ENCODE measurements at places on chromosomes 6 and 20. TPM values are rescaled to one million over a fixed set of nuclear protein-coding genes. Genes with fewer than 3 reads are reported as not detected.

DNA sequence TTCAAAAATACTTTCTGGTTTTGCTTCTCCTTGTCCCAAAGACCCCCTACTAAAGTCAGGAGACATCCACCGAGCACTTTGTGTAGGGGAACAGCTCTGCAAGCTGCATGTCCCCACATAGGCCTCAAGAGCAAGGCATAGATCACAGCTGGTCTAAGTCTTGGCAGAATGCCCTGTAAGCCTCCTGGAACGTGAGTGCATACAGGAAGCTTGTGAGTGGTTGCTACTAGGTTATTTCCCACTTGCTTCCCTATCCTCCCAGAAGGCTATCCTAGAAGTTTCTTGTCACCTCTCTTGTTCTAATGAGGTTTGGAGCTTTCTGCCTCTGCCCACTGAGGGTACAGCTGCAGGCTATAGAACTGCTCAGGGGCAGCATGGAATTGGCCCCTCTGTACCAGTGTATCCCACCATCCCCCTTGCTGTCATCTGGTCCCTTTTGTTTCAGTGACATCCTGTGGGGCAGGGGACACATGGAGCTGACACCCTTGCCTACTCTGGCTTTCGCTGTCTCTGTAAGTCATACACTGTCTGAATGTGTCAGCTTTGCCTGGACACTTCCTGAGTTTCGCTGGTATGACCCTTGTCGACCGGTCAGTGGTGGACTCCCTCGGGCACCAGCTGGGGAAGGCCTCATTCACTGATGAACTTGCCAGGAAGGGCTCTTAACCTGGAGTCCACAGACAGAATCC lies 35.6 kb upstream of the KCNK16 start:
- DNase-seq: peak; percentile 65

The MUC22 gene
- not detected for polyA plus RNA-seq

DNA sequence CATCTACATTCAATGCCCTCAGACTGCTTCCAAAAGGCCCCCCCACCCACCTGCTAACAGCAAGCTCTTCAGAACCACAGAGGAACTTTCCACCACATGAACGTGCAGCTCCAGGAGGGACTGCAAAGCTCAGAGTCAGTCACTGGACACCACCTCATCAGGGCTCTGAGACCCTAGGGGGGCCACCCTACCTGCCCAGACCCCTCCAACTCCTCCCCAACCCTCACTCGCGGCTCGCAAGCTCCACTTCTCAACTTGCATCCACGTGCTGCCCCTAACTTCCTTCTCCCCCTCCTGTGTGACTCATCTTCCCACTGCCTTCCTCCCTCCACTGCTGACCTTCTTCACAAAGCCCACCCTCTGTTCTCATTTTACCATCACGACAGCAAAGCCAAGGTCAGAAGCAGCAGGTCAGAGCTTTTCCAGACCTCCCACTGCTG lies 6.5 kb downstream of the MBOAT1 start:
- no peak for DNase-seq

DNA sequence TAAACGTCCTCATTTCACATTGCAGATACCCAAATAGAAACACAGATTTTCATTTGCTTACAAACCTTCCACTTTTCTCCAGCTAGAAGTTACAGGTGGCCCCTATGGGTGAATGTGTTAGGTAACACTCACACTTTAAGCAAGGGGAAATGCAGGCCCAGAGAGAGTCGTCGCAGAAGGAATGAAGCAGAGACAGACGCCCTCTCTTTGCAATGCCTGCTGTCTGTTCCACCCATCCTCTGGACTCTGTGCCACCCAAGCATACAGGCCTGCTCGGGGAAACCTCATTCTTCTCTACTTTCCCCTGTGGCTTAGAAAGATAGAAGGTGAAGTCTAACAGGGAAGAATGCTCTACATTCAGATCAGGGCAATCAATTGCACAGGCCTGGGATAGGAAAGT lies 57.2 kb downstream of the LRFN2 start:
- no peak for DNase-seq

The BPIFB4 gene
- 0.14 TPM for polyA plus RNA-seq

The SSTR4 gene
- not detected for polyA plus RNA-seq

DNA sequence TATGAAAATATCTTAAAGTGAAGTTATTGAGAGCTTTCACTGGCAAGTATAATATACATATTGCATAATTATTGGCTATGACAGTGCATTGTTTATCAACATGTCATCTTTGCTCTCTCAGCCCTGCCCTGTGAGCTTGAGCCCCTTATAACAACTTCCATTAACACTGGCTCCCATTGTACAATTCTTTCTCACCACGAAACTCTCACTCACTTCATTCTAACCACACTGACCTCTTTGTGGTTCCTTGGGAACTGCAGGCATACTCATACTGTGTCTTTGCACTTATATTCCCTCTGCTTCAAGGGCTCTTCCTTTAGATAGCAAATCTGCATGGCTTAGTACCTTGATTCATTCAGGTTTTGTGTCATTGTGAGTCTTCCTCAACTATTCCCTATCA lies 411.8 kb downstream of the CDKAL1 start:
- no peak for DNase-seq

DNA sequence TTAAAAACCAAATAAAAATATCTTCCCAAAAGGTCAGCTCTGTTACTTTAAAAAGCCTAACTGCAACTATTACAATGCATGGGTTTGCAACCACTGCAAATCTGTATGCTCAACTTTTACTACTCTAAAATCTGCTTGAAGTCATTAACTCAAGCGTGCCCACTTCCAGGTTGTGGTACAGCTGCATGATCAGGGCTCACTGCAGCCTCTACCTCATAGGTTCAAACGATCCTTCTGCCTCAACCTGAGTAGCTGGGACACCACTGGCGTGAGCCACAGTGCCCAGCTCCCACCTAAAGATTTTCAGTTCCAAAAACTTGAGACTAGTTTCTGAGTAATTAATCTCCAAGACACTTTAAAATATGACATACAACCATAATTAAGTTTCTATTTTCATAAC lies 8.2 kb downstream of the DIDO1 start:
- no peak for DNase-seq

The HLA-DMA gene
- polyA plus RNA-seq: 28.3 TPM

GRCh38 chr6:108355120-108355519 lies 60.3 kb downstream of the AFG1L start:
- no peak for DNase-seq

DNA sequence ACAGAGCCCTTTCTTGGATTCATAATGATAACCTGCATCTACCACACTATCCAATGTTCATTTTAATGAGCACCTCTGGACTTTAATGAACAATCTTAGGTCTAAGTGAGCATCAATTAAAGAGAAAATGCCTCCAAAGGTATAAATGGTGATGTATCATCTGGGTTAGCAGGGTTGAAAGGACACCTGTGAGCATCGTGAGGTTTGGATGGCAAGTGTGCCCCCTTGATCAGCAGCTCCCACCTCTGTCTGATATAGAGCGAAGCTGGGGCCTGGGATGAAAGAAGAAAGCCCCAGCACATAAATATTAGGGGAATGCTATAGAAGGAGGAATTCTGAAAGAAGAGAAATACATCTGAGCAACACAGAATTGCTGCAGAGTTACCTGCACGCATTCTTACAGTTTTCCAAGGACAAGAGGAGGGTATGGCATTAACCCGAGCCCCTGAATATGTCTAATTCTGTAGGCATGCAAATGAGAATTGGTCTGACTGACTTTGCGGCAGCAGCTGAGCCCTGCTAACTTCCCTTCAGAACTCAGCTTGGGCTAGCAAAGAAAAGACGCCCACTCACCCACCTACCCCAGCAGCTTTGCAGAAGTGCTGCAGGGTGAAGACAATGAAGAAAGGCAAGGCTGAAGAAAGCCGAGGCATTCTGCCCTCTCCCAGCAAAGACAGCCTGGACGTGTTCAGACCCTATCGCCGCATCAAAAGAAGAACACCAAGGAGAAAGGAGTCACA lies 136.2 kb downstream of the GMPR start:
- no peak for DNase-seq

The HDDC2 gene
- polyA plus RNA-seq: 63.6 TPM

GRCh38 chr6:83183082-83183828 lies 9.8 kb downstream of the PGM3 start:
- DNase-seq: no peak

DNA sequence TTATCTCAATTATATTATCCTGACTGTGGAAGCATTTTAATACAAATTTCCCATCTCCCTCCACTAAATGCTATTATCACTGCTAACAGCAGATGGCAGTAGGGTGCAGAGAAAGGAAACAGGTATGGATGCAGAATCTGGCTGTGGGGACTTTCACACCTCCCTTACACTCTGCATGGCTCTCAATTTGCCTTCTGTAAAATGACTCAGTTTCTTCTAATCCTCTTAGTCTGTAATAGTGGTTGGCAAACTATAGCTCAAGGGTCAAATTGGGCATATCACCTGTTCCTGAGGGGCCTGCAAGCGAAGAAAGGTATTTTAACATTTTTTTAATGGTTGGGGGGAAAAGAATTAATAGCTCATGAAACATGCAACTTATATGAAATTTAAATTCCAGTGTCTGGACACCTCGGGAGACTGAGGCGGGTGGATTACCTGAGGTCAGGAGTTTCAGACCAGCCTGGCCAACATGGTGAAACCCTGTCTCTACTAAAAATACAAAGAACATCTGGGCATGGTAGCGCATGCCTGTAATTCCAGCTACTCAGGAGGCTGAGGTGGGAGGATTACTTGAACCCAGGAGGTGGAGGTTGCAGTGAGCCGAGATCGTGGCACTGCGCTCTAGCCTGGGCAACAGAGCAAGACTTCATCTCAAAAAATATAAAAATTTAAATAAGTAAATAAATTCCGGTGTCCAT lies 83.5 kb downstream of the ZMYND8 start:
- DNase-seq: peak; percentile 82

DNA sequence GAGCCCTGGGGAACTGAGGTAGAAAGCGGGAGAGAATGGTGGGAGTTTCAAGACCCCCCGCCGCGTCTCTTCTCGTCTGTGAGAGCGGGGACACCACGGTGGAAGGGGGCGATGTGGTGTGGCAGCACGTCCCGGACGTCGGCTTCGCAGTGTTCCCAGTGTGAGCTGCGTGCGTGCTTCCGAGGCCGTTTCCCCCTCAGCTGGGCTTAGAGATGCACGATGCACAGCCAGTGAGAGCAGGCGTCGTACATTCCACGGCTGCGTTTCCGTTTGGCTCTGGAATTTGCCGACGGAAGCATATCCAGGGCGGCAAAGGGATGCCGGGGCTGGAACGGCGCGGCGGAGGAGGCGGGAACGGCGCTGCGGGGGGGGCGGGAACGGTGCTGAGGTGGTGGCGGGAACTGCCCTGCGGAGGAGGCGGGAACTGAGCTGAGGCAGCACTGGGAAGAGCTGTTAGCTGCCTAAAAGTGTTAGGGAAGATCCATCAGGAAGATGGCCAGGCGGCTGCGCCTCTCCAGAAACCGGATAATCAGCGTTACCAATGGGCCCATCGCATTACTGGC lies 37.7 kb downstream of the KIF25 start:
- DNase-seq: peak; percentile 57

DNA sequence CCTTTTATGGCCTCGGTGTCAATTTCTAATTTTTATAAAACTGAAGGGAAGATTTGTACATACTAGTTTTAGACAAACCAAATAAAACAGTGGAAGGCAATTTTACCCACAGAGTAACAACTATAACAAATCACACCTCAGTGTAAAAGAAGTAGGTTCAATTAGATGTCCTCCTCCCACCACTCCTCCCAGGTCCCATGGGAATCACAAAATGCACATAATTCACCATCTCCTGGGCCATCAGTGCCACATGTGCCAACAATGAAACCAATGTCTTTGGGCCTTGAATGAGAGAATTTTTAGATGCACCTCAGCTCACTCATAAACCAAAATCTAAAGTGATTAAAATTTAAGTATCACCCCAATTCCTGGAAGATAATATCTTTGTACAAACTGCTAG lies 267.8 kb downstream of the BTBD9 start:
- no peak for DNase-seq

DNA sequence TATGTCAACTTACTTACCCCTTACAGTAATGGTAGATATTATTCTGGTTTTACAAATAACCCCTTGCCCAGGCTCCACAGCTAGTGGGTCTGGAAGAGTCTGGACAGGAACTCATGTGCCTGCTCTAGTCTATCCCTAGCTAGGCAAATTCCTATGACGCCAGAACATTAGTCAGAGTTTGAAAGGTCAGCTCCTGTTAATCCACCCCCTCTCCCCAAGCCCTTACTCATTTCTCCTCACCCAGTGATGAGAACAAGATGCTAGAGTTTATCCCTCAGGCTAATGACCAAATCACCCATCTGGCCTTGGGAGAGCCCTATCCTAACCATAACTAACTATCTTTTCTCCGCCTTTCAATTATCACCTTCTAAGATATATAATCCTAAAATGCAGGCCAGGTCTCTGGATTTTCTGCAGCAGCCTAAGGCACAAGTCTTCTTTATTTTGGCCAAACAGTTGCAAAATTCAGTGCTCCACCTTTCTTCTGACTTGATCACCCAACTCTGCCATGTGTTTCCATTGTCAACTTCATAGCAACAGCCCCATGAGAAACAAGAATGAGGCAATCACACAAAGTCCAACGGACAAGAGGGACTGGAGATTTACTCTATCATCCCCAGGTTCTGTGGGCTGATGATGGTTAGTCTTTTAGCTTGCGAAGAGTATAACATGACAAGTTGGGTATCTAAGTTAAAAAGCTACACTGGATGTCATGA lies 113.3 kb downstream of the TASP1 start:
- no peak for DNase-seq

The NKX2-4 gene
- polyA plus RNA-seq: not detected

The MUCL3 gene
- polyA plus RNA-seq: not detected

- DNase-seq: no peak
Observed at GRCh38 chr20:53055367-53056067, 83.4 kb downstream of the TSHZ2 start.

DNA sequence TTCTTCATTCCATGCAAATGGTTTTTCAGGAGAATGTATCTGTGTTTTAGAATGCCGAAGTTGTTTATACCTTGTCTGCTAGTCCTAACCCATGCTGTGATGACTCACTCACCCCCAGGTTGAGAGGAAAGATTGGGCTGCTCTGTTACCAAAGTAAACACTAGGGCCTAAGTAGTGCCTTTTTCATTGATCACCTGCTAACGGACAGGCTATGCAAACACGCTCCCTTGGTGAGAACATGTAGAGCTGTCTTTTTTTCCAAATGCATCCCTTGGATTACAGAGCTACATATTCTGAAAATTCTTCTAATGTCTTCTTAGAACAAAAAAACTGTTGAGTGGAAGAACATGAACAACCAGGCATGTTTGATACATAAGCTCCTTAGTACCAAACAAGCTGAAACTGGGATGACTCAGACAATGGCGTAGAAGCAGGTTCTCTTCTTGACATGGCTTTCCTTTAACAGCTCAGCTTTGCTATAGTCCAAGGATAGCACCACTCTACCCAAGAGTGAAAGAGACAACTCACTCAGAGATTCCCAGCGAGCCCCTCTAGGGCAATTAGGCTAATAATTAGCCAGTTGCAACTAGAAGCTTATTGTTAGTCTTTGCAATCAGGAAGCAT lies 20.5 kb downstream of the PERP start:
- no peak for DNase-seq

Measured in muscle of arm (tissue), 14 donors.